ENCODE measurements at places on chromosomes 2 and 18.

DNA sequence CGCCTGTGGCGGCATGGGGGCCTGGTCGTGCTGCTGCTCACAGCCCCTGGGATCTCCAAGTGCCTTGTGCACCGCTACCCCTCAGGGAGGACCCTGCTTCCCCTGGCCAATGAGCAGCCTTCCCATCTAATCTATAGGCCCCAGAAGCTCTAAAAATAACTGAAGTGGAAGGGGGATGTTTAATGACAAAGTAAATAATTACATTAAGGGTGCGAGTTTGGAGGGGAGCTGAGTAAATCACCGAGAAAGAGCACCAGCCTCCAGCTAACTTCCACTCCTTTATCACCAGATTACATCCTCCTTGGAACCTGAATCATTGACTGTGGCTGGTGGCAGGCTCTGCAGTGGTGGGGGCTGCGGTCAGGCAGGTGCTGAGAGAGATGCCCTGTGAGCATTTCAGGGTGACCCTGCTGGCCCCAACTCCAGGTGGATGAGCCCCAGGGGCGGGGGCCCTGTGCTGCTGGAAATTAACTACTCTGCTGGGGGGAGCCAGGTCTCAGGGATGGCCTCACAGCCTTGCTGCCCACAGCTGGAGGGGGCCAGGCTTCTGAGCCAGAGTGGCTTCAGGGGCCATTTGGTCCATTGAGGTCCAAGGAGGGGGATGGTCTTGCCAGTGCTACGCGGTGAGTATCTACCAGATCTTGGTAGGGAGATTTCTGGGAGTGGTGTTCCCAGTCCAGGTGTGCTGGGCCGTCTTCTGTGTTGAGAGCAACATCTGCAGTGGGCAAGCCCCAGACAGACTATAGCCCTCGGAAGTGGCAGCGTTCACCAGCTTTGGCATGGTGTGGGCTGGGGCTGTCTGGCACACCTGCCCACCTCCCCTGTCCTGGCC, 74.2 kb downstream of the GLI2 start:
- DNase-seq = no peak

- no peak for DNase-seq
Measured at GRCh38 chr2:200618590-200619021, 32.8 kb downstream of the AOX1 start.

GRCh38 chr2:15832849-15833680, 107.3 kb upstream of the MYCN start:
- DNase-seq = no peak

DNA sequence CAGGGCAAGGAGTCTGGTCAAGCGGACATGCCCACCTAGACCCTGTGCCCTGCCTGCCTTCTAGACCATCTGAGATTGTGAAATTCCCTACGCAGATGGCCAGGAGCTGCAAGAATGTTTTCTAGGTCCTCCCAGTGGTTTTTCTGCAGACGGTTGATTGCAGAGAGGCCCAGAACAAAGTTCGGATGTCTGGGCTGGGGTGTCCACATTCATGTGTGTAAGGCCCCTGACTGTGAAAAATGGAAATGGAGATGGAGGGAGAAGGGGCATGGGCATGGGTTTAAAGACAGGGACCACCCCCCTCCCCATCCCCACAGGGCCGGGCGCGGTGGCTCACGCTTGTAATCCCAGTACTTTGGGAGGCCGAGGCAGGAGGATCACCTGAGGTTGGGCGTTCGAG, 11.8 kb downstream of the ARHGAP25 start:
- no peak for DNase-seq

GRCh38 chr2:381181-381580, 93.3 kb upstream of the ALKAL2 start:
- DNase-seq = no peak

DNA sequence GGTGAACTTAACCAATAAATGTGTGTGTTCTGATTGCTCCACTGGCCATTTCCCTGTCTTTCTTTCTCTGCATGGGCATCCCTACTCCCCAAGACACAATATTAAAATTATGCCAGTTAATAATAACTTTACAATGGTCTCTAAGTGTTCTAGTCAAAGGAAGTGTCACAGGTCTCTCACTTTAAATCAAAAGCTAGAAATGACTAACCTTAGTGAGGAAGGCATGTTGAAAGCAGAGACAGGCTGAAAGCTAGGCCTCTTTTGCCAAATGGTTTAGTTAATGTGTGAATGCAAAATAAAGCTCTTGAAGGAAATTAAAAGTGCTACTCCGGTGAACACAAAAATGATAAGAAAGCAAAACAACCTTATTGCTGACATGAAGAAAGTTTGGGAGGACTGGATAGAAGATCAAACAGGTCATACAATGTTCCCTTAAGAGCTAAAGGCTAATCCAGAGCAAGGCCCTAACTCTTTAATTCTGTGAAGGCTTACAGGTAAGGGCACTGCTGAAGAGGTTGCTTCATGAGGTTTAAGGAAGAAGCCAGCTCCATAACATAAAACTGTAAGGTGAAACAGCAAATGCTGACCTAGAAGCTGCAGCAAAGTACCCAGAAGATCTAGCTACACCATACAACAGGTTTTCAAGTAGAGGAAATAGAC, 44.0 kb upstream of the ARHGAP15 start:
- no peak for DNase-seq

GRCh38 chr18:38563396-38563980, 997.9 kb upstream of the CELF4 start:
- DNase-seq = no peak

- no peak for DNase-seq
Measured at GRCh38 chr2:65917986-65918385, 485.6 kb upstream of the SPRED2 start.

DNA sequence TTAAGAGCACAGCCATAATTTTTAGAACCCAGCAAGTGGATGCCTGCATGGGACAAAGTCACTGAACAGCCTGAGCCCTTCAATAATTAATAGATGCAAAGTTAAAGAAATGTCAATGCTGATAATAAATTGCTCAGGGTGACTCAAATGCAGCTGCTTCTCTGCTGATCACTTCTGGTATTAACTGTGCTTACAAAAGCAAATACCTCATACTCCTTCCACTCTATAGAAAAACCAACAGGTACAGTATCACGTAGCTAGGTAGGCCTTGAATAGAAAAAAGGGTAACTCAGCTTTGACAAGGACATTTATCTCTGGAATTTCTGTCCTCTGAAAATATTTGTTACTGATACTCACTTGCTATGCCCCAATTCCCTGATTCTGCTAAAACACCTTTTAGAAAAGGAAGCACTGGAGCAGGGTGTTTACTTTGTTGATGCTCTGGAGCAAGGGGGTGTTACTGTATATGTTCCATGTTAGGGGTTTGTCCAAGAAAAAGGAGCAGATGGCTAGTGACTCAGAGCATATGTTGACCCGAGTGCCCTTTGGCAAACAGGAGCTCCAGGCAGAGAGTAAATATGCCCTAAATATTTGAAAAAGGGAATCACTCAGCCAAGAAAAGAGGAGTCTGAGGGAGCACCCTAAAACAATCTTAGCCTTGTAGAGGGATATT, 59.1 kb upstream of the RTN4 start:
- no peak for DNase-seq
